Activated T-cell treated with anti-CD3 and anti-CD28 coated beads, Interleukin-2, amount 50 U/mL, for 48 hours (primary cell): ENCODE measurements at places on chromosomes 12 and 14.
A peak's percentile ranks its signal among the peaks of the same experiment; 100 is the strongest.

DNA sequence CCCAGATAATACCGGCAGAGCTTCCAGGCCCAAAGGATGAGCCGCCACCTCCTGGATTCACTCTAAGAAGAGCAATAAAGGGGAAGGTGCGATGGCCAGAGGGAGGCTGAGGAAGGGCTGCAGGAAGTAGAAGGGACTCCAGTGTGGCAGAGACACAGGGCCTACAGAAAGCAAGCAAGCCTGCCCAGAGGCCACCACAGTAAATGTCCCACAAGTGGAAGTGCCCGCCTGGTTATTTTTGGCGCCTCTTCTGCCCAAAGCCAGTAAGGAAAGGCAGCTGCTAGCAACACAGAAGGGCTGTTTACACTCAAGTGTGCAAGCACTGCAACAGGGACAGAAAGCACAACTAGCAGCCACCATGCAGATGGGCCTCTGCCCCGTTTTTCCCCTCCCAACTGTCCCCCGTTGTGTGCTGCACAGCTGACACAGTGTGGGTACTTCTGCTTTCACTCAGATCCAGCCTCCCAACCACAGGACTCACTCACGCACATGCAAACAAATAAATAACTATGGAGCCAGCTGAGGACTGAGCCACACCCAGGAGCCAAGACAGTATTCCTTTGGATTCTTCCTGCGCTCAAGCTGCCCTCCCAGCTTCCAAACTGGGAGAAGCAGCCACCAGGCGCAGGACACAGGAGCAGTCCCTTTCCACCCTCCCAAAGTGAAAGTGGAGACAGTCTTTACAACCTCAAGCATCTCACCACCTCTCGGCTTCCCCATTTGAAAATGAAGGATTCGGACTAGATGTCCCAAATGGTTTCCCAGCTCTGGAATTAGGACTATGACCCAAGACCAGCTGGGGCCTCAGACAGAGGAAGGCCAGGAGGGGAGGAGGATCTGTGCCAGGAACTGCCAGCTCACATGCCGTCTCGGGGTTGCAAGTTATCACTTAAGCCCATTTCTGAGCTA lies 40.0 kb upstream of the PNMA1 start:
- peak; percentile 75 for DNase-seq

DNA sequence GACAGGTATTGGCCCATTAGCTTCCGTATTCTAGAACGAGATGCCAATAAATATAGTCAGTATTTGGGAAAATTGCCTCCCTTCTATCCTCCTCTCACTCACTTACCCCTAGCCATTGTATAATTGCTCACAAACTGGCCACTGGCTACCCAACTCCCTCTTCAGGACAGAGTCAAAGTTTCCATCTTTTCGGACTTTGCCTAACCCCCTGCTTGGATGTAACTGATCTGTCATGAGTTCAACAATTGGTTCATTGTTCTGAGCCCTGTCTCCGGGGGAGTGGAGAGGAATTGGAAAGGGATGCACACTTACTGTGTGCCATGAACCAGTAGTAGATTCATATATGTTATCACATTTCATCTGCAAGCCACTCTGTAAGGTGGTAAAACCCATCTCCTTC lies 12.2 kb downstream of the MYRFL start:
- no peak for DNase-seq

DNA sequence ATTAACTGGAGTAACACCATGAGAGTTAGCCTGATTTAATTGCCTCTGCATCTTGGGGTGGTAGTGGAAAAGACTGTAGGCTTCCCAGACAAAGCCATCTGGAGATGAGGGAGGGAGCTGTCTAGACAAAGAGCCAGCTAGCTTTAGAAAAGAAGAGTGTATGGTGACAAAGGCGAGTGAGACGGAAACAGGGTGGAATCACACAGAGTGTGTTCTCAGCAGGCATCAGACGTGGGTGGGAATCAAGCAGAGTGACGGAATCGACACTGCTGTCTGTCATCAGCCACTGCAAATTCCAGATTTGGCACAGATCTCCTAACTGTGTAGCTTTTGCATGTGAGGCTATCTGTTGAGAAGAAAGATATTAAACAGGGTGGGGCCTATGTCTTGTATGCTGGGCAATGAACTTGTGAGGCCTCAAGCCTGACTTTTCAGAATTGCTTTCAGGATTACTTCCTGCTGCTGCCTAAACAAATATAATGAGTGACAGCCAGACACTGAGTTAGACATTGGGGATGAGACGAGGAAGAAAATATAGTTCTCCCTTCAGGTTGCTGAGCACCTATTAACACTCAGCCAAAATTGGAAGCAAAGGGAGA lies 236.5 kb upstream of the GRIP1 start:
- no peak for DNase-seq

DNA sequence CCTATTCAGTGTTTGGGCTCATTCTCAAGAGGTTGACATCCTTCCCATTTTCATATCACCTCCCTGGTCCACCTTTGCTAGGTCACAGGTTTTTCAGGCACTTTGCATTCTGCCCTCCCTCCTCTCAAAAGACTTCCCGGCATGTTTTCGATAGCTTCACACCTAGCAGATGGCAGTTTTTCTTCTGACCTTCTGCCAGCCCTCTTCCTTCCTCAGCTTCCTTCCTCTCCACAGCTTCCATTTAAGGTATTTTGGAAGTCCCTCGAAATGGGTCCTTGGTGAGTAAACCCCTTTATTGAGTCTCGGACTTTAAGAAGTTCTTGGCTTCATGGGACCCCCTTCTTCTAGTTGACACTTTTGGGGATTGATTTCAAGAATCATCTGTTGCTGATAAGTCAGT lies 358.0 kb downstream of the RGS6 start:
- DNase-seq: no peak

- DNase-seq: no peak
Observed at GRCh38 chr12:13074396-13075117, 28.9 kb downstream of the GSG1 start.

- no peak for DNase-seq
Observed at GRCh38 chr12:91746976-91747375, 398.7 kb downstream of the BTG1 start.

- no peak for DNase-seq
Observed at GRCh38 chr12:53414756-53415417, 8.8 kb upstream of the AMHR2 start.

DNA sequence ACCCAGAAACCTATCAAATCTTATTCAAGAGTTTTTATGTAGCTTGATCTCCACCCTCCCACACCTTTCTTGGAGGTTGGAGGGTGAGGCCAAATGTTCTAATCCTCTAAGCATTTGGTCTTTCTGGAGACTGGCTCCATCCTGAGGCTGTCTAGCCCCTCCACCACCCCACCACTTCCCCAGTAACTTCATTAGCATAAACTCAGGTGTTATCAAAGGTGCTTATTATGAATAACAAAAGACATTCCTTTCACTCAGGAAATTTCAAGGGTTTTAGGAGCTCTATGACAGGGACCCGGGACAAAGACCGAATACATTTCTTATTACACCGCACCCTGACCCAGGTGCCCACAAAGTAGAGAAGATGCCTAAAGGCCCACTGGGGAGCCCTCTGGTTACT lies 2.8 kb upstream of the TMEM229B start:
- no peak for DNase-seq

GRCh38 chr12:49413796-49414195 lies 46.5 kb downstream of the SPATS2 start:
- DNase-seq: no peak

DNA sequence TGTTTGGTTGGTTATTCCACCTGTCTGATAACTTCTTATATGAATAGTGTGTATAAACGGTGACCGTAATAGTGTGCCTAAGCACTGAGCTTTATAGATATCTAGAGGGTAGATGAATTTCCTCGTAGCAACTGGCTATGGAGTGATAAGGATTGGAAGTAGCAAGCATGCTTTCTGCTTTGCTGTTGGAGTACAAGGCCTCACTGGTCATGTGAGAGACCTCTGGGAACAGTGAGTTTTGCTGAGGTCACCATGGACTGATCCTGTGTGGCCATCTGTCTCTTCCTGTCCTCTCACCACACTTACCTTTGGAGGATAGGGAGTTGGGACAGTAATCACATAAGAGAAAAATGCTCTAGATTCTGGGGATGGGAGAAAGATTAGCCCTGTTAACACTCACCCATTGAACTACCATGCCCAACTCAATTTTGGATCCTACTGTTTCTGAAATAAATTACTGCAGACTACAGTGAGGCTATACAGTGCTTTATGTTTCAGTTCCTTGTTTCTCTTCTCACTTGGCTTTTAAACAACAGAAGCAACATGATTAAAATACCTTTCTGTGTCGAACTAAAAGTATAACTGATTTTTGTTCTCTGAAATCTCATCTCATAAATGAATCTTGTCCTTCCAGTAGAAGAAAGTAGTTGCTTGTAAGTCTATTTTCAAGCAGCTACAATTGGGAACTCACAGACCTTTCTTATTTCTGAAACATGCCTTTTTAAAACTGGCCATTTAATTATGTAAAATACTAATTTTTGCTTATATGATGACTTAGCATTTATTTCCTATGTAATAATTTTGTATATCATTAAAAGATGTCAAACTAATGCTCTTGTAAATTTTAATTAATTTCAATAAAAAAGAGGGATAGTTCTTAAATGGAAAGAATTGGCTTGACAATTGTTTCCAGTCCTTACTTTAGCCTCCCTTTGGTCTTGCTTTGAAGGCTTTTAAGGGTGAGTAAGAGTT lies 8.3 kb downstream of the TMX1 start:
- no peak for DNase-seq

- DNase-seq: no peak
Observed at GRCh38 chr14:75972801-75973421, 8.9 kb downstream of the TGFB3 start.

DNA sequence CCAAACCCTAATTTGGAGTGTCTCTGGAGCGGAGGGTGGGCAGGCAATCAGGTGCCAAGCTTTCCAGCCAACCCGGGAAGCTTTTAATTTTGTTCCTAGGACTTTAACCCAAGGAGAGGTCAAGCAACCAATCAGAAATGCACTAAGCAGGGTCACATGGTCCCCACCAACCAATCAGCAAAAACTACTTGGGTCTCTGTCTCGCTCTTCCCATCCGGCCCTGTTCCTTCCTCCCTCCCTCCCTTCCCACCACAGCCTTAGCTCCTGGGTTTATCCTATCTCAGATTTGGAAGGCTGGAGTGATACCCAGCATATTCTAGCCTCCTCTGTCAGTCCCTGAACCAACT lies 7.3 kb downstream of the HOXC5 start:
- DNase-seq: no peak

GRCh38 chr12:65434737-65435136 lies 156.3 kb downstream of the MSRB3 start:
- DNase-seq: no peak

GRCh38 chr12:126742241-126742641 lies 1524.7 kb upstream of the TMEM132C start:
- DNase-seq: no peak

GRCh38 chr12:32360956-32361355 lies 38.4 kb upstream of the FGD4 start:
- DNase-seq: no peak

- no peak for DNase-seq
Observed at GRCh38 chr14:24794644-24795305, 160.8 kb upstream of the GZMB start.

DNA sequence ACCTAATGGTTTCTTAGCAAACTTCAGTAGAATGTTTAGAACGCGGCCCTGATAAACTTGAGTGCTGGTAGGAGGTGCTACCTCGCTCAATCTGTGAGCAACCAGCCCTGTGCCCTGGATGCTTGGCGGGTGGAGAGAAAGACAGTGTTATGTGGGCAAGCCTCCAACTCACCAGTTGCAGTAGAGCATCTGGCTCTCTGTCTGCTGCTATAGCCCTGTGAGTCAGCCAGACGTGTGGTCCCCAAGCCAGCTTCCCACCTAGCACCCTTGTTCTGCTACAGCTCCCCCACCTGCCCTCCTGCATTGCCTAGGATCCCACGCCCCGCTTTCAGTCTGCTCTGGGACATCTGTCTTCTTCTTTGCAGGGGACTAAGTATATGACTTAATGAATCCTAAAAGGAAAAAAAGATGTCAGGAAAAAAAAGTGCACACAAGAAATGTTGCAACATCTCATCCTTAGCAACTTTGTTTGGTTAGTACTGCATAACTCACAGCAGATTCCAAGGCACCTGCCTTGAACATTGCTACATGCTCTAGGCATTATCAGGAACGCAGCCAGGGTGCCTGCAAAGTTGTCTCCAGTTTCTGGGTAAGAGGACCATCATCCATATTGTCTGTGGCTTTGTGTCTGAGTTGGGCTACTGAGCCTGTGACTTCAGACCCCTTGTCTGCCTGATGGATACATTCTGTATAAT lies 13.6 kb downstream of the SNRNP35 start:
- DNase-seq: no peak

DNA sequence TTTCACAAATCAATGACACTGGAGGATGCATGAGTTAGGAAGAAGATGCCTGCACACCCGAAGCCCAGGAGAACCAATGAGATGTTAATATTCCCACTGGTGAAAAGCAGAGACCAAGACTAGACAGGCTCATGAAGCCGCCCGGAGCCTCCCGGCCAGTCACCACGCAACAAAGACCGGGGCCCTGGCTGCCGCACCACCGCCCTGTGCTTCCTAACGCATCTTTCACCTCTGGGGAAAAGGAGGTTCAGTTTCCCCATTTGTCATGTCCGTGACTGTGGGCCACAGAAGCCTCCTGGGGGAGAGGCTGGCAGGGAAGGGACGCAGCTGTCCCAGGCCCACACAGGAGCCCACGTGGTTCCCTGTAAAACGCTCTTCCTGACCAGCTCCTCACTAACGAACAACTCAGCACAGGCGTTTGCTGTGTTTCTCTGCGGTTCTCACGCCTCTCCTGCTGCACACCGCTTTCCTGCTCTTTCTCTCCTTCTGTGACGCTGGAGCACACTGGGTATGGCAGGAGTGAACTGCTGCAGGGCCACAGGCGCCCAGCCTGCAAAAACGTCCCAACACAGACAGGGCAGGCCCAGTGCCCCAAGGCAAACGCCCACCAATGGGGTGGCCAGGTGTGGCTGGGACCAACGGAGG lies 10.8 kb downstream of the RIMBP2 start:
- no peak for DNase-seq

DNA sequence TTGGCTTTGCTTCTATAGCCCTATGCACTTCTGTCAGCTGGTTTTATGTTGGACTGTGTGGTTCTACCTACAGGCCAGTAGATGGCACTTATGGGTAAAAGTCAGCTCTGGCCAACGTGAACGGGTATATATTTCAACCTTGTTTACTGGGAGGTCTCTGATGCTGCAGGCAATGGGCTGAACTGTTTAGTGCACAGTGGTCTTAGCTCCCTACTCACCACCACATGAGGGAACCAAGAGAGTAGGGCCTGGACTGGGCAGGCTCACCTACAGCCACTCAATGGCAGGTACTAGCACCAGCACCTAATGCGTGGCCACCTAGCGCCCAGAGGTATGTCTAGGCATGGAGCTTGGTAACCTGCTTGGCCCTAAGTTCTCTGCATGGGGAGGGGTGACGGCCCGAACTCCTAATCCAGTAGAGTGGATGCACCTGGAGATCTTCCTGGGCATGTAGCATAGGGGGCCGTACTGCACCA lies 481.8 kb downstream of the TMEM117 start:
- no peak for DNase-seq
